ENCODE measurements at places on chromosomes 3 and 15.

DNA sequence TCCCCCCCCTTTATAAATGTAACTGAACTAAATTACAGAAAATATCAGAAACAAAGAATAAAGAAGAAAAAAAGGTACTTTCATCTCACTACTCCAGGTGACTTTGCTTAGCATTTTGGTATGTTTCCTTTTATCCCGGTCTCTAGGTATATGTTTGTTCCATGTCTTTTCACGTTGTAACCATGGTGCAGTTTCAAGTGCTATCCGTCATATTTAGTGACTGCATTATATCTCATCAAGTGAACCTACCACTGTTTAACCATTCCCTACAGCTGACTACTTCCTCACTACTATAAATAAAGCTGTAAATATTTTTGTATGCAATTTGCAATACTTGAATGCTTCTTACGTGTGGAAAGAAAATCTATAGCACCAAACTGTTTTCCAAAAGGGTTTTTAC is 2.2 kb downstream of the BTBD1 start:
- DNase-seq: no peak

DNA sequence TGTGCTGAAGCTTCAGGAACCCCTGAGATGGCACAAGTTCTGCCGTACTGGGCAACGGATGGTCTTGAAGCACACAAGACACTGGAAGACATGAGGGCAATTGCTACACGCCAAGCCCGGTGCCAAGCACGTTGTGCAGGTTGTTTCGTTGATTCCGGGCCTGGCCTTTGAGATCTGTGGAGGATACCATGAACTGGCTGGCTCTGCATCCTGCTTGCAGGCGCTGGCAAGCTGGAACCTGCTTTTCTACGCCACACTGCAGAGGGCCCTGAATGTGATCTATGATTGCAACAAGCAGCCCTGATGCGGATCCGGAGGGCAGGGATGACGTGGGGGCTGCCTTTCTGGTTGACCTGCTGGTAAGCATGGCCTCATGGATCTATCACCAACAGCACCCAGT is 262.5 kb upstream of the ATP10A start:
- DNase-seq: no peak

GRCh38 chr3:116877968-116878367 is 168.4 kb downstream of the TUSC7 start:
- DNase-seq: no peak

DNA sequence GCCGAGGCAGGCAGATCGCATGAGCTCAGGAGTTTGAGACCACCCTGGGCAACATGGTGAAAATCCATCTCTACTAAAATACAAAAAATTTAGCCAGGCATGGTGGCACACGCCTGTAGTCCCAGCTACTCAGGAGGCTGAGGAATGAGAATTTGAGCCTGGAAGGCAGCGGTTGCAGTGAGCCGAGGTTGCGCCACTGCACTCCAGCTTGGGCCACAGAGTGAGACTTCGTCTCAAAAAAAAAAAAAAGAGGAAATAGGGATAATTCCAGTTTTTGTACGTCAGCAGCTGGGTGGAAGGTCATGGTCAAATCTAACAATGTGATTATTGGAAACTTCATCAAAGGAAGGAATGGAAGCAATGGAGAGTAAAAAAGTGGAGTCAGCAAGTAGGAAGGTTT is 3.1 kb downstream of the CMC1 start:
- no peak for DNase-seq

GRCh38 chr15:96524676-96525417 is 194.3 kb downstream of the NR2F2 start:
- DNase-seq: no peak

- no peak for DNase-seq
These were observed 253.6 kb downstream of the UACA start for GRCh38 chr15:70509731-70510143.

- DNase-seq: peak; percentile 53
These were observed 123.5 kb upstream of the IL12A start for GRCh38 chr3:159865041-159865579.

- no peak for DNase-seq
These were observed 138.1 kb upstream of the GPR149 start for GRCh38 chr3:154568064-154568463.

DNA sequence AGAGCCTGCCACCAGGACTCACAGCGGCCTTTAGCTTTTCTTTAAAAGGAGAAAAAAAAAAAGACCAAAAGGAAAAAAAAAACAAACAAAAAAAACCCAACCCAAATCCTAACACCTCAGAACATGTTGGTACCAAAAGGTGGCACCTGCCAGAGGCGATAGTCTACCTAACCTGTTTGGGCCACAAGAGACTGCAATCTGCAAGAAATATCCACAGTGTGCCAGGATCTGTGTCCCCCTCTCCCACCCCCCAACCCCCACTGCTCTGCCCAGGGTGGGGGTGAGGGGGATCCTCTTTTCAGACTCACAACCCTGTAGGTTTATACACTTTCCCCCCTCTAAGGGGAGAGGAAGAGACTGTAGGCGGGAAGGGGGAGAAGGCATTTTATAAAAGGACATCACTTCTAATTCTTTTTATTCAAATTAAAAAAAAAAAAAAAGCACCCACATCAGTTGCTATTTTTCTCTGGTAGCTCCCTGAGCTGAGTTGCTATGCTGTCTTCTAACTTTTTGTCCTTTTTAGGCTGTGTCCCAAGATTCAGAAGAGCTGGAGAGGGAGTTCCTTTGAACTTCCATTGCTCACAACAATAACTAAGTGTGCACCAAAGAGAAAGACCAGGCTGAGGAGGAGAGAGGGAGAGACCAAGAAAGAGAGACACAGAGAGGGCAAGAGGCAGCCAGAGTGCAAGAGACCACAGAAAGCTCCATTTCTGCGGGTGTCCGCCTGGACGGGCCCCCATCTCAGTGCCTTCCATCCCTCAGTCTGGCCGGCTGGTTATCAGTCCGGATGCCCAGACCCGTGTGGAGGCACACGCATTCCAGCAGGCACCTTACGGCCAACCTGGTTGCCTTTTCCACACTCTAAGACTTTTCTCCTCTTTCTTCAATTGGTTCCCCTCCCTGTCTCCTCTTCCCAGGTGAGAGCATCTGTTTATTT is 48.9 kb downstream of the TLE3 start:
- no peak for DNase-seq

DNA sequence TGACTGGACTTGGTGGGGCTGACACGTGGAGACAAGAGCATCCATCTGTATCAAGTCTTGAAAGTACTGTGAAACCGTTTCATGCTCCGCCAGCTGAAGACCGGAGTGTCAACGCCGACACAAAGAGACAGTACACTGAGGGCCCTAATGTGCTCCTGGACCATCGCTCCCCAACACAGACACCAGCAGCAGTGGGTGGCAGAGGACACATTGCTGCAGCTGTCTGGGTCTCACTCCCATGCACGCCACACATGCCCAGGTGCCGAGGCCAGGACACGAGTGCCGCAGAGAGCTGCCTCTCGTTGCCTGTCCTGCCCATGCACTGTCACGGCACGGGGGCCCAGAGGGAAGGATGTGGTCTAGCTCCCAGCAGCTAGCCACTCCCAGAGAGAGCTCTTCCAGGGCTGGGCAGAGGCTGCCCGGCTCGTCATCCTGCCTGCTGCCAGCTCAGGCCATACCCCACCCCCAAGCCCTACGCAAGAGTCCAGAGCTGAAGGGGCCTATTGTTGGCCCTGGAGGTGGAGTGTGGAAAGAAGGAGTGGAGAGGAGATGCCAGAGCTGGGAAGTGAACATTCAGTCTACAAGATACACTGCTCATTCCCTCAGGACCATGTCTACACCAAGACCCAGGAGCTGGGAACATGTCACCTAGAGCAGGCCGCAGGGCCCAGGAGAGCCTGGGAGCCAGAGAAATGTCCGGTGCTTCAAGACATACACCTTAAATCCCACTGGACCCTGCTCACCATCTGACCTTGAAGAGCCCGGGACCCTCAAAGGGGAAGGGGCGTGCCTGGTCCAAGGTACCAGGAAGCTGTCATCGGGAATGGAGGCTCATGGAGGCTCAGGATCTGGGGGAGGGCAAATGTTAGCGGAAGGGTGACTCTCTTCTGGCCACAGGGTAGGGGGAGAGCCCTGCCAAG is 7.7 kb downstream of the TNK2 start:
- DNase-seq: peak; percentile 72

DNA sequence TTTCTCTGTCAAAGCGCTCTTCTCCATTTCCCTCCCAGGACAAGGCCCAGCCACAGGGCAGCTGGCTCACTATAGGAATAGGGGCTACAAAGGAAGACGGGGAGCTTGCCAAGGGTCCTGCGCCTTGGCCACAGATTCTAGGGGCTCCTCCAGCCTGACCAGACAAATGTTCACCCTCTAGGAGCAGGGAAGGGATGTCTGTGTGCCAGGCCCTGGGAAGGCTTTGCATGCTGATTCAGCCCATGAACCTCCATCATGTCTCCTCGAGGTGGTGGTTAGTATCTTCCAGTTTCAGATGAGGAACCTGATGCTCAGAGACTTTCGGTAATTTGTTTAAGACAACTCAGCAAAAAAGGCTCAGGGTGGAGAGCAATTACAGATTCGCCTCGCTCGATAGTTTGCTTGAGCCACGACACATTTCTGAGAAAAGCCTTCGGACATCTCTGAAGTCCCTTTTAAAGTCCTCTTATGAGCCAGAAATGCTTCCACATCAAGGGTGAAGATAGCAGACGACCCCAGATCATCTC is 110.0 kb downstream of the XXYLT1 start:
- DNase-seq: no peak

DNA sequence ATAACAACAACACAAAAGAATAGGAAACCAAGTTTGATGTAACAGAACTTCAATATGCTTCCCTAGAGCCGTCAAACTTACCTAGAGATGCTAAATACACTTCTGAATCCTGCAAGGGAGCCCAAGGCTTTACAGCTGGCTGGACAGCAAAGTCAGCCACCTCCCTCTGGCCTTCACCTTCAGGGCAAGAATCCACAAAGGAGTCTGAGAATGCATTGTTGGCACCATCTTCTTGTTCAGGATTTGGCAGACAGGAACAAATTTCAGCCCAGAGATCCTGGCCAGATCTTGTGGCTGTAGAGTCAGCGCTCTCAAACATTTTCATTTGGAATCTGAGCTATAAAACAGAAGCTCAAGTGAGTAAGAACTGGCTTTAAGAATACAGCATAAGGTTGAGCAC is 2.2 kb downstream of the CCDC32 start:
- no peak for DNase-seq

- no peak for DNase-seq
These were observed 2.1 kb downstream of the CD80 start for GRCh38 chr3:119557192-119557876.

DNA sequence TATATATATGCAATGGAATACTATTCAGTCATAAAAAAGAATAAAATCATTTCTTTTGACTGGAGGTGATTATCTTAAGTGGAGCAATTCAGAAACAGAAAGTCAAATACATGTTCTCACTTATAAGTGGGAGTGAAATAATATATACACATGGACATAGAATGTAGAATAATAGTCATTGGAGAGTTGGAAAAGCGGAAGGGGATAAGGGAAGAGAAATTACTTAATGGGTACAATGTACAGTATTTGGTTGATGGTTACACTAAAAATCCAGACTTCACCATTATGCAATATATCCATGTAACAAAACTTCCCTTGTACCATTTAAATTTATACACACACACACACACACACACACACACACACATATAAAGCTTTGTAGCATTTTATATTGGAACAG is 84.3 kb downstream of the RAP2B start:
- DNase-seq: no peak

- DNase-seq: no peak
These were observed 13.9 kb downstream of the TSC22D2 start for GRCh38 chr3:150421799-150422548.

DNA sequence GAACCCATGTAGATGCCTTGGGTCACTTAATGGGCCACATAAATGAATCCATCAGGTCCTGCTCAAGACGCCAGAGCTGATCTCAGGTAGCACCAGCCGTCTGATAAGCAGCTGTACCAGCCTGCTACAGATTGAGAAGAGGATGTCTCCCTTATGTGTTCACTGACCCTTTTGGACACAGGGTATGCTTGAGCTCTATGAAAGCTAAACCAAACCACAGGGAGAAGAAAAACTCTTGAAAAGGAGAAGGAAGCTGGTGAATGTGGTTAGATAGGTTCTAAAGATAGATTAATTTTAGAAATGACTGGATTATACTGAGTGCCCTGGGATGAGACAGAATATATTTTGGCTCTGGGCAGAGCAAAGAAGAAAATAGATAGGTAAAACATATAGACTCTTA is 187.5 kb downstream of the SPATA16 start:
- DNase-seq: no peak

- no peak for DNase-seq
These were observed 422.7 kb downstream of the PLCL2 start for GRCh38 chr3:17307482-17307881.

DNA sequence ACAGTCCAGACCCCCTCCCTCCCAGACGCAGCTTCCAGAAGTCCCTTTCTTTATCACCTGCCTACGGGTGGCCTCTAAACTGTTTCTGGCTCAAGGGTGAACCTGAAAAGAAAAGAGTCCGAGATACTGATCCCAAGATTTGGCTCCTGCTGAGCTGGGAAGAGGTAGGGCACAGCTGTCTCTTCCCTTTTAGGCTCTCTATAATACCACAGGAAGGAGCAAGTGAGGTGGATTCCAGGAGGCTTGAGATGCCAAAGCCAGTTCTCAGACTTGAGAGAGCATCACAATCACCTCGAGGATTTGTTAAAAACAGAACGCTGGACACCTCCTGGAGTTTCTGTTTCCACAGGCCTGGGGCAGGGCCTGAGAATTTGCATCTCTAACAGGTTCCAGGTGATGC is 12.3 kb downstream of the ST8SIA2 start:
- DNase-seq: no peak

GRCh38 chr3:105835606-105836005 is 33.2 kb downstream of the CBLB start:
- DNase-seq: no peak

GRCh38 chr3:42906070-42906847 is at the start of gene ZNF662:
Gene ZNF662 (plus strand): TSS chr3:42906142. CDS start chr3:42908115, 1,973 bp downstream.
- DNase-seq: peak; percentile 15

DNA sequence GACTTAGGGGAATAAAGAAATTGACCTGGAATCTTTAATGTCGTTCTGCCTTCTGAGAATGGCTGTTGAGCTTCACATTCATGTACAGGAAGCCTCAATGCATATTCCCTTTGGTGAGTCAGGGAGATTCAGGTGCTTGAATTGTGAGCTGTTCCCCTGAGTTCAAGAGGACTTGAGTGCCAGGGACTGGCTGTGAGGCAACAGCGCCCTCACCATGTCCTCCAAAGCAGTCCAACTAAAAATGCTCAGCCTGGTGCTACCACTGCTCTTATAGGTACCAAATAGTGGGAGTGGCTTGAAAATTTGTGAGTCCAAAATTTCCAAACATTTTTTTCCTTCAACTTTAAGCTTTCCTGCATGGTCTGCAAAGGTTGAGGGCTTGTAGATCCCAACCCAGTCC is 54.1 kb downstream of the LEO1 start:
- DNase-seq: peak; percentile 29

GRCh38 chr3:71584394-71585011 is 975 bp upstream of the FOXP1 start:
- peak; percentile 69 for DNase-seq

All from astrocyte of the spinal cord (primary cell).